ENCODE measurements at places on chromosomes 5 and 9. TPM values are rescaled to one million over a fixed set of nuclear protein-coding genes. Genes with fewer than 3 reads are reported as not detected.
A peak's percentile ranks its signal among the peaks of the same experiment; 100 is the strongest.

DNA sequence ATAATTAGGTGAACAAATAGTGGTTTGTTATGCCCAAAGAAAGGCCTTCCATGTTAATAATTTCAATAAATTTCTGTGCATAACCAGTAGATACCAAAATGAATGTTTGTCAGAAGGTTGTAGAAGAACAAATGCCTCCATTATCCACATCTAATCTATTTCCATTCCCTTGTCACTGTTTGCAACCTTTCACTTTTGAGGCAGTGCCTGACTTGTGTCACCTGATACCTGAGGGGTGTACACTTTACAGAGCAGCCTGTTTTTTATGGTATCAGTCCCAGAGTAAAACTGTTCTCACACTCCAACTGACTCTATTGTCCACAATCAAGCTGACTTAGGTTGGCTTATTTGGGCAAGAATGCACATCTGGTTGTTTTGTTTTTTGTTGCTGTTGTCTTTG, 40.1 kb downstream of the FREM1 start:
- no peak for DNase-seq

DNA sequence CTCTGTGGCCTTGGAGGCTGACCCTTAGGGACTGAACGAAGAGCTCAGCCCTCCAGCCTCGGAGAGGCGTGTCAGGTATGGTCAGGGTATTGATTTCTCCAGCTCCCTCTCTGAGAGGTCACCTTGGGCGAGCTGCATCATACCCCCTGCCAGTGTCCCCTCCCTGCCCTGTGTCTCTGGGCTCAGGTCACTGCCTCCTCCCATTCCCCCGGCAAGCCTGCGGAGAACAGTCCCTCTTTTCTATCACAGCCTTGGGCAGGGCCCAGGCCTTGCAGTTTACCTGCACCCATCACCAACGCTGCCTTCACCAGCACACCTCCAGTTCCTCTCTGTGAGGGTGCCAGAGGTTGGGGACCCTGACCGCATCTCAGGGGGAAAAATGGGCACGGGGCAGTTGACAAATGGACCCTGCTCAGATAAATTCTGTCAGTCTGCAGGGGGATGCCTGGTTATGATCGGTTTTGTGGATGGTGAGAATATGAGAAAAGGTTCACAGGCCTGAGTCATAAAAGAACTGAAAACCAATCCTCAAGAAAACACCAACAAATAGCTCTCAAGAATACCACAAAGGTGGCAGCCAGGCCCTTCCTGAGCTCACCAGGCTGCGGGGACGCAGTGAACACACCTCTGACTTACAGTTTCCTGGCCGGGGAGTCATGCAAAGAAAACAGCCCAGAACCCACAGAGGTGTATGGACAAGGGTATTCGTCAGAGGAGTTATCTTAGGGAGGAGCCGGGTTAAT, 24.7 kb upstream of the RXRA start:
- no peak for DNase-seq

DNA sequence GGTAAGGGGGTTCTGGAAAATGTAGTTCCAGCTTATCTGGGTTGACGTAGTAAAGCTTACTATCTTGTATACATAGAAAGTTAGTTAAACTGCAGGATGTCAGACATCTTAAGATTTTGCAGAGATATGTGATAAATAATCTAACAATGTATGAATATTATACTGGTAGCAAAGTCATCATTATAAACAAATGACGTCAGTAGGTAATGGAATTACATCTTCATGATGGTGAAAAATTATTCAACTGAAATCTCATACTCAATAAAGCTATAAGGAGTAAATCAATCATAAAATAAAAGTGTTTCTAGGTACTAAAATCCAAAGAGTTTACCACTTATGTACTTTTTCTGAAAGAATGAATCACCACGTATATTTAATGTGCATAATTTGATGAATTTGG, 217.3 kb upstream of the CDH10 start:
- DNase-seq = no peak

DNA sequence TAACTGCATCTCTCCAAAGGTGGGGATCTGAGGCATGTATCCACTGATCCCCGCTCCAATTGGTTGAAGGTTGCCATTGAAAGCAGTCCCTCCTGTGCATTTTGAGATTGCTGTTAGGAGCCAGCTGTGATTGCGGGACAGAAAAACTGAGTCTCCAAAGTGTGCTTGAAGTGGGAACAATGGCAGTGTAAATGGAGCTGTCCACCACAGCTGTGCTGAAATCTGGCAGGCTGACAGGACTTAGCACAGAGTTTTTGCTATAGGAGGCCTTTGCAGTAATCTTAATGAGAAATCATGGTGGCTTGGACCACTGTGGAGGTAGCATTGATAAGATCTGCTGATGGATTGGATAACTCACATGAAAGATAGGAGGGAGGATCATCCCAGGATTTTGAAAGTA, 3.3 kb downstream of the RNF20 start:
- no peak for DNase-seq

DNA sequence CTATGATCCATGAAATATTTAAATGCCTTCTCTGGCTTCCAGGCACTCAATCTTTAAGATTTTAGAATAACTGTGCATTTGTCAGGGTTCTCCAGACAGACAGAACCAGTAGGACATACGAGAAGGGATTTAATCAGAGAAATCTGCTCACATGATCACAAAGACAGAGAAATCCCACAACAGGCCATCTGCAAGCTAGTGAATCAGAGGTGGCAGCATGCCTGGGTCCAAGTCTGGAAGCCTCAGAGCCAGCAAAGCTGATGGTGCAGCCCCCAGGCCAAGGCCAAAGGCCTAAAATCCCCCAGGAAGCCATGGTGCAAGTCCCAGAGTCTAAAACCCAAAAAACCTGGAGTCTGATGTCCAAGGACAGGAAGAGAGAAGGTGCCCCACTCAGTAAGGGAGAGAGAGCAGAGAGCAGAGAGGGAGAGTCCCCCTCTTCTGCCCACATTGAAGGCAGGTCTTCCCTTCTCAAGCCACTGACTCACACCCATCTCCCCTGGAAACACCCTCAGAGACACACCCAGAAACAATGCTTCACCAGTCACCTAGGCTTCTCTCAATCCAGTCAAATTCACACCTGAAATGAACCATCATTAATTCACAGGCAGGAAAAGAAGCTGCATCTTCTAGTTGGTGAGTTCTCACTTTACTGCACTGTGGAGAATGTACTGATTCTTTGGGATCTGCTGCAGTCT, 48.7 kb downstream of the CAMSAP1 start:
- DNase-seq = no peak

- no peak for DNase-seq
Observed at GRCh38 chr9:128685636-128686489, 3.2 kb upstream of the SET start.

- DNase-seq = no peak
Observed at GRCh38 chr9:119043996-119044395, 325.2 kb downstream of the BRINP1 start.

GRCh38 chr9:17230646-17231045, 95.8 kb downstream of the CNTLN start:
- no peak for DNase-seq

- no peak for DNase-seq
Observed at GRCh38 chr5:176410486-176411180, 5.7 kb downstream of the CLTB start.

GRCh38 chr5:105430516-105430915, 1867.9 kb upstream of the NUDT12 start:
- no peak for DNase-seq

GRCh38 chr9:38160613-38161215, 91.7 kb upstream of the SHB start:
- DNase-seq = peak; percentile 70

DNA sequence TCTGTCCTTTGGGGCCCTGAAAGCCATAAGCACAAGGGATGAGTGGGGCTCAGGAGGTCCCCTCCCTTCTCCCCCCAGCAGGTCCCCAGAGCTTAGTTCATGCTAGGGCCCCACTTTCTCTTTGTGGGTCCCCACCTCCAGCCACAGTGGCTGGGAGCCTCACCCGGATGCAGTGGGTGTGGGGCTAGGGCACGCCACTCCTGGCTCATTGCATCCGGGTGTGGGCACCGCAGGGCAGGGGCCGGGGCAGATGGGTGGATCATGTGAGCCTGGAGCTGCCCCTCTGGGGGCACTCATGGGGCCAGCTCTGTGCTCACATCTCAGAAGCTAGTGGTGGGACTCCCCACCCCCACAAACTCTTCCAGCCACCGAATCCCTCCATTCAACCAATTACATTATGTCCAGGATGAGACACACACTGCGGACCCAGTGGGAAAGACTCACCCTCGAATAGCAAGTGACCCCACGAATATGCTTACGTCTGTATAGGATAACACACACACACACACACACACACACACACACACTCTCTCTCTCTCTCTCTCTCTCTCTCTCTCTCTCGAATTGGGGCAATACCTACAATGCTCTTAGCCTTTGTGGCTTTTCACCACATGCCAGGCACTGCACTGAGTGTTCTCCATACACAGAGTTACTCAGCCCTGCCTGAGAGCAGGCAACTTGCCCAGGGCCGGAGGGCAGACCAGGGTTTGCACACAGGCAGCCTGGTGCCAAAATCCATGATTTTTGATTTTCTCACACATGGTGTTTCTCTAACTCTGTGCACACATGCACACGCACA, 16.8 kb upstream of the PHYKPL start:
- no peak for DNase-seq

GRCh38 chr9:135619599-135619886, 19.8 kb downstream of the GLT6D1 start:
- DNase-seq = no peak

The TOMM5 gene
- total RNA-seq = 173 TPM

The LCN12 gene
- not detected for total RNA-seq

The AQP3 gene
- 4.6 TPM for total RNA-seq

The GCNT1 gene
- 5.8 TPM for total RNA-seq

The N4BP3 gene
- 1.4 TPM for total RNA-seq
